ENCODE measurements at places on chromosomes 6 and 20.

DNA sequence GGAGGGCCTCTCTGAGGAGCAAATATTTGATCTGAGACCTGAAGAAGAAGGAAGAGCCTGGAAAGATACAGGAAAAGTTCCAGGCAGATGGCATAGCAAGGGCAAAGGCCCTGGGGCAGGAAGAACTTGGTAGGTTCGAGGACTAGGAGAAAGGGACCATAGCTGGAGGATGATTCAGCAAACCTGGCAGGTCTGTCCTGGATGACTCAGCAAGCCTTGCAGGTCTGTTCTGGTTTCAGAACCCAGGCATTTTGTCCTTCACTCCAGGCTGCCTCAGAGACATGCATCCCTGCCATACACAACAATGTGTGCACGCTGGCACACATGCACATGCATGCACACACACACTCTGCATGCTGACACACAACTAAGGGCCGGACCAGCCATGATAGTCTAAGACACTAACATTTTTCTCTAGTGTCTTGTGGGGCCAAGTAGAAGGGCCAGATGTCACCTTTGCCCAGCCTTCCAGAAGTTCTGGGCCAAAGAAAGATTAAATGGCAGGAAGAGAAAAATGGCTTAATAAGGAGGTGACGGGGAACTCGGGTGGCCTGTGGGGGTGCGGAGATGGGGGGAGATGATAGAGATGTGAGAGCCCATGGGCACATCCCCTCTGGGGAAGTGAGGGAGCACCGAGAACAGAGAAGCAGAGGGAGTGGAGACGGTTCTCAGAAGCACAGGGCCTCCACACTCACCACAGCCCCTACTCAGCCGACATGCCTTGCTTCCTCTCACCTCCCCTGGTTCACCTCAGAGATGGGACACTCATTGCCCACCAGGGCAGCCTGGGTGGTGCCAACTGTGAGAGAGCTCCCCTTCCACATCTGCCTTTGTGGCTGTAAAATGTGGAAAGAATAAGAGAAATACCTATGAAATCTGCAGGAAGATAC lies 15.4 kb upstream of the TRIB3 start:
- no peak for DNase-seq

DNA sequence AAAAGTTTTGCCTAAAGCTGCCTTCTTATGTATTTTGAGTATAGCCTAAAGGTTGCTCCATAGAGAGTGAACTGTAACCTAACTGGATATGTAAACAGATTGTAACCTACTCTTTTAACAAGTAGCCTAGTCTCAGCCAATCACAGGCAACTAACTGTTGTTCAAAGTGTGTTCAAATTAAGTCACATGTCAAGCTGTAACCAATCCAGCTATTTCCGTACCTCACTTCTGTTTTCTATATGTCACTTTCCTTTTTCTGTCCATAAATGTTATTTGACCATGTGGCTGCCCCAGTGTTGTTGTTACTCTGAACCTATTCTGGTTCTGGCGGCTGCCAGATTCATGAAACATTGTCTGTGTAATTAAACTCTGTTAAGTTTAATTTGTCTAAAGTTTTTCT lies 47.4 kb upstream of the RNGTT start:
- no peak for DNase-seq

GRCh38 chr6:105484238-105485161 lies 81.6 kb upstream of the PREP start:
- DNase-seq = no peak

DNA sequence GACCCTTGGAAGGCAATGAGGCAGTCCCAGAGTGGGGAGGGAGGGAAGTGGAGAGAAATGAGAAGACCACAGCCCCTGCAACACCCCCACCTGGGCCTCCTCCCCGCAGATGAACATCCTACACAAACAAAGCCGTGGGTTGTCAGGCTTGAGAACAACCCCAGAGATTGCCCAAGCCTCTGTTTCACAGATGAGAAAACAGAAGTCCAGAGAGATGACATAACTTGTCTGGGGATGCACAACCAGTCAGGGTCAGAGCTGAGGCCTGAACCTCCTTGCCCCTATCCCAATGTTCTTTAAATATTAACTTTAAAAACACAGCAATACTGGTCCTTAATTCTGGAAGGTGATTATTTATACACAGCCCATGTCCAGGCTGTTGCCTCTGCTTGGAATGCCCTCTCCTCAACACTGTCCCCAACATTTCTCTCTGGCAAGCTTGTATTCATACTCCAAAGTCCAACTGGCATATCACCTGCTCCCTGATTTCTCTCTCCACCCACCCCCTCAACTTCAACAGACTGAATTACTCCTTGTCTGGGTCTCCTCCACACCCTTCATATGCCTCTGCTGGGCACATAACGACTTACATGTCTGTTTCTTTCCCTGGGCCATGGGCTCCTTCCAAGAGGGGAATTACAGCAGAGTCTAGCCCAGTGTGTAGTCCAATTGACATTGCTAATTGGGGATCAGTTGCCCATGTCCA lies 135.5 kb upstream of the LRFN2 start:
- no peak for DNase-seq

- DNase-seq = no peak
These were observed 585.6 kb downstream of the DHX35 start for GRCh38 chr20:39547546-39548408.

GRCh38 chr6:79656134-79656533 lies 25.0 kb downstream of the SH3BGRL2 start:
- DNase-seq = no peak

- DNase-seq = no peak
These were observed 323.1 kb downstream of the CENPW start for GRCh38 chr6:126662966-126663365.

- peak; percentile 39 for DNase-seq
These were observed 1.6 kb upstream of the HEY2 start for GRCh38 chr6:125747589-125748405.

DNA sequence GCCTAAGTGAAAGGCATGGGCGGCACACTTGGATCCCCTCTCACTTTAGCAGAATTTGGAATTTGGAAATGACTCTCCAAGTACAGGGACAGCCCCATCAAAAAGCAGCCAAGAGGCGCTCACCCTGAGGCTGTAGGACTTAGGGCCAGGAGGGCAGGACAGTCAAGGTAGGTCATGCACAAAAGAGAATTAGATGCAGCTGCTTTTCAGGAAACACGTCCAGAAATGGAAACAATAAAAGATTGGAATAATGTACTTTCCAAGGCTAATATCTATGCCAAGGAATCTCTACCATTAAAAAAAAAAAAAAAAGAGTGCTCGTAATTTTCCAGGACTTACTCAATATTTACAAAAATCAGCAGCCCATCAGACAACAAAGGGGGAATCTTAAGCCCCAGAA lies 19.9 kb downstream of the PREP start:
- no peak for DNase-seq

DNA sequence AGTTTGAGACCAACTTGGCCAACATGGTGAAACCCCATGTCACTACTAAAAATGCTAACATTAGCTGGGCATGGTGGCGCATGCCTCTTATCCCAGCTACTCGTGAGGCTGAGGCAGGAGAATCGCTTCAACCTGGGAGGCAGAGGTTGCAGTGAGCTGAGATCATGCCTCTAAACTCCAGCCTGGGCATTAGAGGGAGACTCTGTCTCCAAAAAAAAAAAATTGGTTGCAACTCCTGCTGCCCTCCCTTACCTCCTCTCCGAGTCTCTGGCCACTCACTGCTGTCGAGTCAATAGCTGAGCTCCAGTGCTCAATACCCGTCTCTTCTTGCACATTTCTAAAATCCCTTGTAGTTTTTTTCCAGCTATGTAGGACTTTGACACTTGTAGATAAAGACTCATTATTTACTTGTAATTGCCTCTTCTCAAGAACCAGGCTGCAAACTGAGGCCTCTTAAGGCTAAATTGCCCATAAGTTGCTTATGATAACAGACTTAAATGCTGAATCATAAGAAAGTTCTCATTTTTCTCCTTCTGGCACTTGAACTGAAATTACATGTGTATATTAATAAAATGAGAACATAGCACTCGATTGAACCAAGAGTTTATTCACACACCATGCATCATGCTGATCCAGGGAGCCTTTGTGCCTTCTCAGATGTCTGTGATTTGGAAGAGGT lies 13.8 kb downstream of the HECA start:
- DNase-seq = no peak

DNA sequence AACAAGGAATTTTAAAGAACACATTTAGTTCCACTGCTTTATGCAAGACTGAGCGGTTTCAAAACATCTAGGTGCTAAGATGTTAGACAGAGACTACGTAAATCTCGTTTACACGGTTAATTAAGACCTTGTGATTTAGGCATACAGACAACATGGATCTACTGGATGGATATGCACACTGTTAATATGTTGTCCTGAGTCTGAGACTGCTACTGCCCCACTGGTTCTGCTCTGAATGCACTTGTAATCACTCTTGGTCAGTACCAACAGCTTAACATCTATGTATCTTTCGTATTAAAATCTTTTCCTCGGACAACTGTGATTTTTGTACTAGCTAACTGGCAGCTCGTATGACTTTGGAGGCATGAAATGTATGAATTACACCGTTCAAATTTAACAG lies 3.1 kb downstream of the MAN1A1 start:
- no peak for DNase-seq

GRCh38 chr6:25389471-25389870 lies 110.3 kb downstream of the CARMIL1 start:
- DNase-seq = no peak

DNA sequence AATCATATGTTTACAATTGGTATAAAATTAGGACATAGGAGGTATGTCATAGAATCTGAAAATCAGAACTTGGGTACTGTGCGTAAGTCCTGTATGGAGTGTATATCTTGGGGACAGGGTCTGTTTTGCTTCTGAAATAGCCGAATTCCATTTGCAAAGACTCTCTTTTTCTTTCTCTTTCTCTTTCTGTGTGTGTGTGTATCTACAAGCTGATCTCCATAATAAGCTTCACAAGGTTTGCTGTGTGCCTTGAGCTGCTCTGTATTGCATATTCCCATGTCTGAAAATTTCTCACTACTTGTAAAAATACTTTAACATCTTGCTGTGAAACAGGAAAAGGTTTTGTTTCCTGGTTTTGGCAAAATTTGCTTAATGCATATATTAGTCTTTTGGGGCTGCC lies 29.5 kb downstream of the STX11 start:
- no peak for DNase-seq

GRCh38 chr6:23301556-23301955 lies 732.2 kb downstream of the HDGFL1 start:
- no peak for DNase-seq

DNA sequence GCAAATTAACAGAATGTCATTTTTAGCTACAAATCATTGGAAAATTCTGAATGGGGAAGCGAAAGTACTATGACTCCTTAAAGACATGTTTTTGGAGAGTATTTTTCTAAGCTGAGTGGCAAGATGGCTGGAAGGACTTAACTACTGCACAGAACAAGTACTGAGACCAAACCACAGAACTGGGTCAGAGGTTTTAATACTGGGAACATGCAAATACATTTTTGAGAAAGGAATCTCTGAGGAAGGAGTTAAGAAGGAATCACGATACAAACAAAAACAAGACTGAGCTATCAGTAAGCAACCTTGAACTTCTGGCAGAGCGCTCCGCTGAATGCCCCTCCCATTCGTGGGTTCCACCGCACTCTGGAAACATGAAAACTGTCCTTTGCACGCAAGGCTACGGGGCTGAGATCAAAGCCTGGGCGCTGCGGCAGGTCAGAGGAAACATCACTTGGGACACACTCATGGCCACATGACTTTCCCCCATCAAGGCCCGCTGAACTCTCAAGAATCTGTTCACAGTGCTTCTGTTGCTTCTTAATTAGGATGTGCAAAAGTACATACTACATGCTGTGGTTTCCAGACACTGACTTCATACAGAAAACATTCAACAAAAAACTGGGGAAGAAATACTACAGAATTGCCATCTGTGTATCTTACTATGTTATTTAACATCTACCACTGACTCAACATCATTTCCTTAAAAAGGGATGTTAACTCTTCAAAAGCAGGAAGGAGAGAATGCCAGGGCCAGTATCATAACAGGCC lies 27.8 kb downstream of the SLC23A2 start:
- DNase-seq = no peak

- no peak for DNase-seq
These were observed 167.4 kb downstream of the COL21A1 start for GRCh38 chr6:56079751-56080540.

GRCh38 chr6:84762220-84763002 lies 2.0 kb downstream of the TBX18 start:
- DNase-seq = no peak

GRCh38 chr6:127842562-127842961 lies 58.3 kb downstream of the THEMIS start:
- no peak for DNase-seq

GRCh38 chr6:6545616-6546317 lies 42.8 kb upstream of the LY86 start:
- no peak for DNase-seq

- no peak for DNase-seq
These were observed 30.7 kb downstream of the ASIP start for GRCh38 chr20:34271956-34272355.

GRCh38 chr20:2507875-2508630 lies 662 bp downstream of the ZNF343 start:
- no peak for DNase-seq

DNA sequence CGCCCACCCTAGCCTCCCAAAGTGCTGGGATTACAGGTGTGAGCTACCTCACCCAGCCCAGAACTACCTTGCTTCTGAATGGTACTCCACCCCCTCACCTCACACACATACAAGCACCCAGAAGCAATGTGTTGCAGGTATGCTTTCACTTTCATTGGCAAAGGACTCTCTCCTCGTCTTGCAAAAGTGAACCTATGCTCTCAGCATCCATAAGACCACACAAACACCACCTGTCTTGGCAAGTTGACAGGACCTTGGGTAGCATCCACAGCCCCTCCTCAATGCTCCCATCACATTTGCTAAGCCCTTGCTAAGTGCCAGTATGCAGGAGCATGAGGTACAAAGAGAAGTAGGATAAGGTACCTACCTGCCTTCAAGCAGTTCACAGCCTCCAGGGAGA lies 3.7 kb downstream of the KIF13A start:
- no peak for DNase-seq

DNA sequence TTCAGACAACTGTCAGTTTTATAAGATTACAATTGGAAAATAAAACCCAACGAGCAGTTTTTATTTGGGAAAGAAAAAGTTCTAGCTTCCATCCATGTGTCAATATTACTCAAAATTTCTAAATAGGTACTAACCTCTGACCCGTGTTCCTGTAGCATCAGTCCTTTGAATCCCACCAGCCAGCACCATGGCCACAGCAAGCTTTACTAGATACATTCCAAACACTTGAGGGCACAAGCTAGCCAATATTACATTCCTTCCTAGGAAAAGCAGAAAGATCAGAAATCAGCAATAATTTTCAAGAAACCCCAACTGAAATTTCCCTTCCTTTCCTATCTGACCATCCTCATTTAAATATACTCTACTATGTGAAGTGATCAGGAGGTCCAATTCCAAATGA lies 19.2 kb downstream of the ASF1A start:
- DNase-seq = no peak

- DNase-seq = no peak
These were observed 73.8 kb upstream of the GATA5 start for GRCh38 chr20:62549499-62550086.

Measured in progenitor cell of endocrine pancreas (in vitro differentiated cells).